ENCODE measurements at places on chromosomes 1 and 21.
A peak's percentile ranks its signal among the peaks of the same experiment; 100 is the strongest.

DNA sequence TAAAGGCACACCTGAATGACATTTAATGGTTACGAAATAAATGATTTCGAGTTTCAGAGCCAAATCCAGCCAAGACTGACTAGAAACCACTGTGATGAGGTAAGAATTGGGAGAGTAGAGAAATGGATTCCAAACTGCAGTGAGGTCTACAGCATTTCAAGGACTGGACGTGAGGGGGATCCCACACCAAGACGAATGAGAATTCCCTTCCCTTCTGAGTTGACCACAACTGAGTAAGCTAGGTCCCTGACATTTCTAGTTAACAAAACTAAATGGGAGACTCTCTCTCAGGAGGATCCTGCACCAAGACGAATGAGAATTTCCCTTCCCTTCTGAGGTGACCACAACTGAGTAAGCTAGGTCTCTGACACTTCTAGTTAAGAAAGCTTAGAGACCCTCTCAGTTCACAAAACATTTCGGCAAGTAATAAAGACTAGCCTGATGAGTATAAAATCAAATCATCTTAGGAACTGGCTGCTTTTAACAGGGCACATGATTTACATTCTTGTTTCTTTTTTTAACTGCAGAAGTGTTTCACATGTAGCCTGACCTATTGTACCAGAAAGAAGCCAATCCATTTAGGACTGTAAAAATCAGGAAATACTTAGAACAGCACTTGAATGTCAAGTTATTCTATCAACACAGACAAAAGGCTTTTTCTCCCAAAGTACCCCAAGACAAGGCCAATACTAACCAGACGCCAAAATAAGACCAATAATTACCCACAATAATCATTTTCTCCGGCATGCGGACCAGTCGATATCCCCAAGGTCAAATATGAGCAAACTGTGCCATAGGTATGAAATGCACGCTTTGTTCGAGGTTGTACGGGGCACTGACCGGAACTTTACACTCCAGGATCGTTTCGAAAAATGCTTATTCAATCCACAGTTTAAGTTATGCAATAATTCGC is 1.4 kb upstream of the SPATA1 start:
- DNase-seq: no peak

DNA sequence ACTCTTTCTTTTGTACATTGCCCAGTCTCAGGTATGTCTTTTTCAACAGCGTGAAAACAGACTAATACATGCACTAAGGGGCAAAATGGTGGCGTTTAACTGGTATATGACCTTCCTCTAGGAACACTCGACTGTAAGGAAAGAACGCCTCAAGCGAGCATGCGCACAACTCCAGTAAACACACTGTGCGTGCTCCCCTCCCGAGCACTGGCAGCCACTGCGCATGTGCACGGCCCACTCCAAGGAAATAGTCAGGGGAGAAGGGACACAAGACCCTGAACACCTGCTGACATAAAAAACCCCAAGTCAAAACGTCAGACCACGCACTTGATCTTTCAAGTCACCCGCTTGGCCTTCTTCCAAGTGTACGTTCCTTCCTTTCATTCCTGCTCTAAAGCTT is 173.5 kb downstream of the NPHP4 start:
- DNase-seq: no peak

DNA sequence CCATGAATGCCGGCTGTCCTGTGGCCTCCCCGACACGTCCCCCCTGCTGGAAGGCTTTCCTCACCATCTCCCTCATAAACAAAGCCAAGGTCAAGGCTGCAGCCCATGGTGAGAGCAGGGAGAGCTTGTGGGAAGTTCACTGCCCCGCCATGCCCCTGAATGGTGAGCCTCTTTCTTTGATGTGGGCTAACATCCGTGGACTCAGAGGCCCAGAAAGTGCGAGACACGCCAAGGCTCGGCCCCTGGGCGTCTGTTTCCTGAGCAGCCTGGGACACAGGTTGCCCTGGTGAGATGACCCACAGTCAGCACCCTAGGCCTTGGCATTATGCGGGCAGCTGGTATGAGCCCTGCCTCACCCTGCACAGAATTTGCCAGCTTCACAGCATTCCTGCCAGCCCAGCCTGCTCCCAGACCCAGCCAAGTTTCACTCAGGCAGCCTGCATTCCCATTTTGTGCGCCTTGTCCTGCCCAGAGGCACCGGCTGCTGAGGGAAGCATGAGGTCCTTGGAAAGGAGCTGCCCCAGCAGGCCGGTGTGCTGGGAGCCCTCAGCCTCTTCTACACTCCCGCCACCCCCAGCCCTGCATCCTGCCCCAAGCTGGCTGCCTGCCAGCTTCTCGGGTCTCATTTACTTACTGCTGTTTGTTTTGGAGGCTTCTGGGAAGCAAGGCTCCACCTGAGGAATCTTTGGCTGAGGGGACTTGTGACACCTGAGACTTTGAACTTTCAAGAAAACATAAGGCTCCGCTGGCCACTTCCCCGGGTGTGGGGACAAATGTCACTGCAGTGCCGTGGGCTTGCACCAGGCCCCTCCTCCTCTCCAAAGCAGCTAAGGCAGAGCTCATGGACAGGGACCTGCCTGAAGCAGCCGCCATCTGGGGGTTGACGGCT is 31.9 kb downstream of the NEK2 start:
- DNase-seq: peak; percentile 19

- peak; percentile 54 for DNase-seq
Observed at GRCh38 chr1:206631085-206631509, 4.2 kb upstream of the DYRK3 start.

- DNase-seq: no peak
Observed at GRCh38 chr1:44101328-44101727, 17.3 kb upstream of the KLF17 start.

DNA sequence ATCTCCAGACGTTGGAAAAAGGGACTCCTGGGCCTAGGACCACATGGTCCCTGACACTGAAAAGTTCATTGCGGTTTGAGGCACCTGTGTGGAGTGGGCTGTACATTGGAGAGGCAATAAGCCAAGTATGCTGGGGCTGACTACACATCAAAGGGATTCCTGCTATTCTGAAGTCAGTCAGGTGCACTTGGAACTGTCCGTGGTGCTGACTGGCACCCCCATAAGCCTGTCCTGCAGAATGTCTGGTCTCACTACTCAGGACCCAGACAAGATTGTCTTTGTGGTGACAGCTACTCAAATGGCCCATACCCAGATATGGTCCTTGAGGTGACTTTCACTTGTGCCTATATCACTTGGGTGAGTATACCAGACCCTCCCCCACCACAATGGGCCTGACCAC is 150.6 kb downstream of the RWDD3 start:
- DNase-seq: no peak

- DNase-seq: peak; percentile 14
Observed at GRCh38 chr1:23422241-23422877, 2.2 kb downstream of the TCEA3 start.

- DNase-seq: no peak
Observed at GRCh38 chr1:28779751-28780408, 32.1 kb upstream of the OPRD1 start.

DNA sequence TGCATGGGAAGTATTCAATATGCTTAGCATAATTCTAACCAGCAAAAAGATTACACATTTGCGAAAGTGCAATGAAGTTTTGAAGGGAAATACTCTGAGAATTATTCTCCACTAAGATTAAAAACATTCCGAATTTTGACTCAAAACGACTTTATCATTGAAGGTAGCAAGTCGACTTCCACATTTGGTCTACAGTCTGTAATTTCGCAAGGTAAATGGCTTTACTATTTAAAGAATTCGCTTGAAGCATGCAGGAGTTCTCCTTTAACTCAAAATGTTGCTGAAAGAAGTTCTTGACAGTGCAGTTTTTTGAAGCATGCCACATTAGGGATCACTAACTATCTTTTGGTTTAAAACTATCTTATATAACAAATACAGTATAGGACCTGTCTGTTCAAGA is 161.0 kb upstream of the HP1BP3 start:
- no peak for DNase-seq

DNA sequence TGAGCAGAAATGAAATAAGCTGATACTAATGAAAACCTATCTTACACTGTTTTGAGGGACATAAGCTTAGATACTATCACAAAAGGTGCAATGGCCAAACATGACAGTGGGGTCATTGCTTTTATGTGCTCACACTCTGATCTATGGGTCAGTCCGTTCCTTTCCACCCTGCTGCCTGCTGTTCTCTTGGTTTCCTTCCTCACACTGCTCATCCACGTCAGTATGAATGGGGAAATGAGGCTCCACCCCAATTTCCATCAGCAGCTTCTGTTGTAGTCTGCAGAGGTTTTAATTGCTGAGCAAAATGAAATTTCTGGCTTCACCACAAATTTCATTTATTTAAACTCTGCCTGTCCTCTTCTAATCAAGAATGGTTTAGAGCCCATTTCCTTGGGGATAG is 155.2 kb downstream of the GABPA start:
- no peak for DNase-seq

- no peak for DNase-seq
Observed at GRCh38 chr21:44709426-44710293, 1.7 kb downstream of the TSPEAR start.

DNA sequence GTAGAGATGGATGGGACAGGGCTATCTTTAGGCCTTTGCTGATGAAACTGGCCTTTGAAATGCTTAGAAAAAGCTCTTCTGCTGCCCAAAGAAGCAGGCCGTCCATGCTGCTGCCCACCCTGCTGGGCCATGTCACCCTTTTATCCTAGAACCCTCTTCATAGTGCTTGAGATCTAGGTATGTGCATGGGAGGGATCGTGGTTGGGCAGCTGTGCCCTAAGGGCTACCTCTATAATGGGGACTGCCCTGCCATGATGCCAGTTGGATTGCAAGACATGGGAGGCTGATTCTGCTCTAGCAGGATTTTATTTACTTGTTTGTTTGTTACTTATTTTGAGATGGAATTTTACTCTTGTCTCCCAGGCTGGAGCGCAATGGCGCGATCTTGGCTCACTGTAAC is 69.0 kb downstream of the HHAT start:
- DNase-seq: no peak

GRCh38 chr1:225627304-225627947 is 25.5 kb downstream of the ENAH start:
- DNase-seq: no peak

GRCh38 chr21:41245509-41246135 is 71.0 kb upstream of the FAM3B start:
- no peak for DNase-seq

DNA sequence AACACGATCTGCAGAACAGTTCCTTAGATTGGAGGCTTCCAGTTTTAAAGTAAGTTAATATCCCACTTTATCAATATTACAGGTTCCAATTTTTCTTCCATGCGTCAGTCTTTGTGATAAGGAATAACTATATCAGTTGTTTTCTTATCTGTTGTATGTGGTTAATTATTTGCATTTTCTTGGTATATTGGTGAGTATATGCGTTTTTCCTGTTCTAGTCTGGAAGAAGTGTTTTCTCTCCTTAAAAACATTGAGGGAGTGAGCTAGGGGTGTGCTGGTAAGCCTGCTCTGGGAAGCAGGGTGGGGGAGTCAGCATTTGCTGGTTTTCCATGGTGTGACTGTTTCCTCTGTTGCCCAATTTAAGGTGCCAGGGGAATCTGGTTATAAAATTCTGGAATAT is 50.2 kb upstream of the KIF1B start:
- no peak for DNase-seq

DNA sequence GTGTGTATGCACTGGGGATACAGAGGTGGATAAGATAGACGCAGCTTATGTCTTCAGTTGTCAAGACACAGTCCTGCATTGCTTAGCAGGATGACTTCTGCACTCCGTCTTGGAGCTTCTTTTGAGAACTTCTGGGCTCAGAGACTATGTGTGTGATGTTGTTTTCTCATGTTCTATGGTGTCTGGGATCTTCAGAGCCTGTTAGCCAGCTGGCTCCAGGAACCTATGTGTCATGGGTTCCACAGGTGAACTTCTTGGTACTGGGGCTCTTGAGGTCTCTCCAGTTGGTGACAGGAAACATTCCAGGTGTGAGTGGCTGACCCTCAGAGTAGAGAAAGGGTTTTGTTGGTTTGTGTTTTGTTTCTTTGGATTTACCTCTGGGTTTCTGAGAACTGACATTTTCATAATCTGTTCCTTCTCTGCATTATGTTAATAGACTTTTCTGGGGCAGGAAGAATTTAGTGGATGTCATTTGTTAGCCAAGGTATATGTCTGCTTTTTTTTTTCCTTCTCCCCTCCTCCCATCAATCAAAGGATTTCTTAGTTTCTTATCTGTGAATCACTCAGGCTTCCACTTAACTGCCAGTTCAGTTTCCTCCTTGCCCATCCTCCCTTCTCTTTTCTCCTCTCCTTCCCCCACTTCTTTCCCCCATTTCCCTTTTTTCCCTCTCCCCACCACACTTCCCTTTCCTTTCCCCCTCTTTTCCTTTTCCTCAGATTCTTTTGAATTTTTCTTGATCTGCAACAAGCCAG is 18.1 kb downstream of the FGGY start:
- no peak for DNase-seq
